DMS53 (cell line): ENCODE measurements at places on chromosomes 3 and 15.

DNA sequence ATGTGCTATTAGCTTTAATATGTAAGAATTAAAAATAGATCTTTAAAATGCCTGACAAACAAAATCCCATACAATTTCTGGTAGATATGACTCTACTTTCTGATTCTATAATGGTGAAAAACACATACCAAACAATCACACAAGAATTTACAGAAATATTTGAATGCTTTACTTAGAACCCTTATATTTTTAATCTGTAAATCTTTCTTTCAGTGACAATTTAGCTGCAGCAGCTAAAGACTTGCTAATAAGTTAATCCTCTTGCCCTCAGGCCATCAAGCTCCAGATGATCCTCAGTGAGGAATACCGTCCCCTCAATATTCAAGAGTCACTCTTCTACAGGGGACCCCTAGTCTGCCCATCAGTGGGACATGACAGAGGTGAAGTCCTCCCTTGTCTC is 55.6 kb downstream of the C3orf80 start:
- DNase-seq, result no peak

DNA sequence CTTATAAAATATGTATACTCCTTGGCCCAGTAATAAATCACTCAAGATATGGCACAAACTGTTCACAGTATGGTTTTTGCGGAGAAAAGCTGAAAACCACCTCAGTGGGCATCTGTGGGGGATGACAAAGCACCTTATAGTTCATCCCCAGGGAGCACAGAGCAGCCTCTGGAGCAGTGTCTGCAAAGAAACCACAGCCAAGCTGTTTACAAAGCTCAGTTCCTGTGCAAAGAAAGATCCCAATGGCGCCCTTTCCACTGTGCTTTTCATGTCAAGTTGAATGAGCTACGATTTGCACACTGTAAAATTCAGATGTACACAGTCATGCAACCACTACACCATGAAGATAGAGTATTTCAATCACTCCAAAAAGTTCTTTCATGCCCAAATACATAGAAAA is 2.5 kb upstream of the EFCC1 start:
- no peak for DNase-seq

DNA sequence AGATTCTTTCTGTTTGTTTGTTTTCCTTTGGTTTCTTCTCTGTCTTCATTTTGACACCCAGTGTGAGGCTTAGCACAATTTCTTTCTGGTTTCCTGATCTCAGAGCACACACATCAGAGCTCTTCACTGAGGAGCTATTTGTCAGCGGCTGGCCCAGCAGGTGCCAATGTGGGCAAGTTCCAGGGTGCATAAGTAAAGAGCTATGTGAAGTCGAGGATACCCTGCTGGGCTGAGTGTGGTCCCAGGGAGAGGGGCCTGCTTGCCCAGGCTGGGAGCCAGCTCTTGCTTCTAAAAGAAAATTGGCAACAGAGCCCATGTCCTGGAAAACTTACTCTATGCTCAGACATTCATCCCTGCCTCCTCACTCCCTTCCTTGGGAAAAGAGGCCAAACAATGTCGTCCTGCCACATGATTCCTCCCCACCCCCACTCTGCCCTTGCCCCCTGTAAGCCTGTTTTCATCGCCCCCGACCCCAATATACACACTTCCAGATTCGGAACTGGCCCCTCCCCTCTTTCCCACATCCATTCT is 101.2 kb downstream of the ST8SIA2 start:
- DNase-seq, result no peak

GRCh38 chr3:16512435-16513140 is 911 bp downstream of the RFTN1 start:
- peak; percentile 20 for DNase-seq

DNA sequence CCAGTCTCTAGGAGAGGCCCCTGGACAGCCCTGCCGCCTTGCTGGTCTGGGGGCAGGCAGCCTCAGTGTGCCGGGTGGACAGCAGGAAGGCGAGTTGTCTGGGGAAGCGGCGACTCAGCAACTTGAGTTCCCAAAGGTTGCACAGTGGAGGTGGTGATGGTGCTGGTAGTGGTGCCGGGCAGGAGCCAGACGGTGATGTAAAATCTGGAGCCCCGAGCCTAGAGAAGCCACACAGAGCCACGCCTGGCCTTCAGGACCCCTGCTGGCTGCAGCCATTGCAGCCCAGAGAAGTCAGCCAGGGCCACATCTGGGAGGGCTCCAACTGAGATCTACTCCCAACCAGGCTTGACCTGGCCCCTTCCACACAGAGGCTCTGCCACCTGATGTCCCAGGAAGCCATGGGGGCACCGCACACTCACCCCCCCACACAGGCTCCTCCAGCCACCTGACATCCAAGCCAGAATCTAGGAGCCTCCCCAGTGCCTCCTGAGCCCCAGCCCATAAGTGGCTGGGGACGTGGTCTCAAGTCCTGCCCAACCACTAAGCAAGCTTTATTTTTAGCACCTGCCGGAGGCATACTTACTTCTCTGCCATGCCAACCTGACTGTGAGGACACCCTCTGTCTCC is 8.8 kb downstream of the C3orf22 start:
- DNase-seq, result no peak

- peak; percentile 57 for DNase-seq
Measured at GRCh38 chr15:61038387-61038786, 190.7 kb downstream of the RORA start.

- DNase-seq, result peak; percentile 57
Measured at GRCh38 chr3:165643425-165643824, 193.8 kb downstream of the BCHE start.

GRCh38 chr3:111820651-111821050 is 38.4 kb upstream of the PHLDB2 start:
- DNase-seq, result no peak

- no peak for DNase-seq
Measured at GRCh38 chr3:159734681-159735080, 254.0 kb upstream of the IL12A start.

GRCh38 chr3:4406746-4407568 is 60.1 kb downstream of the SUMF1 start:
- peak; percentile 8 for DNase-seq

DNA sequence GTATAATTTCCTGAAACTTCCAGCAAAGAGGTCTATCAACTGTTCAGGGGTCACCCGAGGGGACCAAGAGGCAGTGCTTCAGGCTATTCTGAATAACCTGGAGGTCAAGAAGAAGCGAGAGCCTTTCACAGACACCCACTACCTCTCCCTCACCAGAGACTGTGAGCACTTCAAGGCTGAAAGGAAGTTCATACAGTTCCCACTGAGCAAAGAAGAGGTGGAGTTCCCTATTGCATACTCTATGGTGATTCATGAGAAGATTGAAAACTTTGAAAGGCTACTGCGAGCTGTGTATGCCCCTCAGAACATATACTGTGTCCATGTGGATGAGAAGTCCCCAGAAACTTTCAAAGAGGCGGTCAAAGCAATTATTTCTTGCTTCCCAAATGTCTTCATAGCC is 6.8 kb downstream of the GCNT3 start:
- DNase-seq, result no peak
